ENCODE measurements at places on chromosomes 12 and 14.

DNA sequence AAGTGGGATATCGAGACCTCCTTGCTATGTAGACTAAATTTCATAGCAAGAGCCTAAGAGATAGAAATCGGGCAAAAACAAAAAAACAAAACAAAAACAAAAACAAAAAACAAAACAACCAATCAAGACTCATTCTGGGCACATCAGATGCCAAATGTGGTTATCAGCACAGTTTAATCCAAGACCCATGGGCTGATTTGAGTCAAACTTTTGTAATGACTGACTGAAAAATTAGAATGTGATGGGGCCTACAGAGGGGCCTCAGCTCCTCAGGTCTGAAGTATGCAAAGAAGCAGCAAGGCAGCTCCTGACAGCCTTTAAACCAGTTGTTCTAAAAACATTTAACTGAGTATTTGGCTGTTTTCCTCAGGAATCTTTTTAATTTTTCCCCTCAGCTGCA lies 49.3 kb downstream of the SLC4A8 start:
- no peak for DNase-seq

- DNase-seq = no peak
Measured at GRCh38 chr14:23648764-23649460, 12.7 kb downstream of the DHRS2 start.

- no peak for DNase-seq
Measured at GRCh38 chr14:91611528-91611927, 101.4 kb upstream of the PPP4R3A start.

- DNase-seq = no peak
Measured at GRCh38 chr12:102568276-102568675, 87.9 kb upstream of the IGF1 start.

- no peak for DNase-seq
Measured at GRCh38 chr12:16939871-16940306, 333.9 kb upstream of the LMO3 start.

GRCh38 chr12:130146176-130146931 lies 15.9 kb upstream of the FZD10 start:
- no peak for DNase-seq

DNA sequence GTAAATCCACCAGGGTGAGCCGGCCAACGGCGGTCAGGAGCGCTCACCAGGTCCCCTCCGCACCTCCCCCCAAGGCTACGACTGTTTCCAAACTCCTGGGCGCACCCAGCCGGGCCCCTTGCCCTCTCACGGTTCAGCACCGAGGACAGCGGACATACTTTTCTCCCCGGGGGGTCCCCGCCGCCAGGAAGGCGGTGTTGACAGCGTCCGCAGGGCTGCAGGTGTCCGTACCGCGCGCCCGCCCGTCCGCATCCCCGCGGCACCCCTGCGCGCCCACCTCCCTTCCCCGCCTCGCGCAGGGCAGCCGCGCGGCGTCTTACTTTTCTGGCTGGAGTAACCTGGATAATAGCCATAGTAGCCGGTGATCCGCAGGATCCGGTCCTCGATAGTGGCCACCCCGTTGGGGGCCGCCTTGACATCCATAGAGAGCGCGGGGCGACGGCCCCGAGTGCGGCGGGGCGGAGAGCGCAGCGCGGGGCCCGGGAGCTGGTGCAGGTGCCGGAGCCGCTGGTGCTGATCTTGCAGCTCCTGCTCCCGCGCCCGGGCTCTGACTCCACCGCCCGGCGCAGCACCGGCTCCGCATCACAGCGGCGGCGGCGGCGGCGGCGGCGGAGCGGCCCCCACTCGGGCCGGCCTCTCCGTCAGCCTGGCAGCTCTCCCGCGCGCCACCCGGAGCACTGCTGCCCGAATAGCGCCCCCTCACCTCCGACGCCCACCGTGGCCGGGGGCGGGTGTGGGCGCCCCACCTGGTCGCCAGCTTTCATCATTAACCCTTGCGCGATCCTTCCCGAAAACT lies at the start of gene SLC35F4:
Gene SLC35F4 (minus strand): TSS at position 690 of the 796 bp plus-strand sequence.
- DNase-seq = no peak
